IPS DF 6.9 (cell line): ENCODE measurements at places on chromosomes 7 and 10.

GRCh38 chr7:45525057-45525456, 49.1 kb upstream of the ADCY1 start:
- H3K36me3 ChIP-seq = no peaks in the 10 kb centered on the region
- H3K4me1 ChIP-seq = no peaks in the 10 kb centered on the region
- no peak overlapping the region for H3K4me3 ChIP-seq
- H3K27ac ChIP-seq = no peak overlapping the region
- H3K27me3 ChIP-seq = no peaks in the 10 kb centered on the region
- no peak for DNase-seq

- no peaks in the 10 kb centered on the region for H3K36me3 ChIP-seq
- no peak overlapping the region for H3K4me3 ChIP-seq
- no peak for DNase-seq
- H3K27me3 ChIP-seq = peaks cover 11% of the 10 kb centered on the region; the same call in 1 of the 2 replicates
- no peak overlapping the region for H3K27ac ChIP-seq
These were observed 99.7 kb upstream of the PPIF start for GRCh38 chr10:79247373-79248137.

DNA sequence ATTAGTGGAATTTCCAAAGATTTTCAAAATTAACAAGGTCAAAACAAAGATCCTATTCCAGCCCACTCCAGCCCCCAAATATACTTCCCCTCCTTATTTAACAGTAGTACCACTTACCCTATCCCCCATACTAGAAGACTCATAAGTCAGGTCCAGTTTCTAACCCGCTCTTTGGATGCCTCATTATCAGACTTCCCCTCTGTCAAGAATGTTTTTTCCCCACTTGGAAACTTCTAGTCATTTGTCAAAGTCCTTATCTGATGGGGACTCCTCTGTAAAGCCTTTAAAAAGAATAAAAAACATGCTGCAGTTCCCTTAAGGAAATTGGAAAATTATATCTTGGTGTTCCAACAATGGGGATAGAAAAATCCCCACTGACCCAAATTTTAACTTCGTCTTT, 70.1 kb downstream of the IMMP2L start:
- no peak for DNase-seq
- no peak overlapping the region for H3K27ac ChIP-seq
- H3K27me3 ChIP-seq = no peaks in the 10 kb centered on the region
- no peaks in the 10 kb centered on the region for H3K4me1 ChIP-seq
- no peak overlapping the region for H3K4me3 ChIP-seq
- no peaks in the 10 kb centered on the region for H3K36me3 ChIP-seq

GRCh38 chr10:31769564-31769963, 159.1 kb downstream of the ARHGAP12 start:
- H3K4me3 ChIP-seq = no peak overlapping the region
- no peaks in the 10 kb centered on the region for H3K4me1 ChIP-seq
- H3K36me3 ChIP-seq = no peaks in the 10 kb centered on the region
- no peak for DNase-seq
- H3K27ac ChIP-seq = no peak overlapping the region

DNA sequence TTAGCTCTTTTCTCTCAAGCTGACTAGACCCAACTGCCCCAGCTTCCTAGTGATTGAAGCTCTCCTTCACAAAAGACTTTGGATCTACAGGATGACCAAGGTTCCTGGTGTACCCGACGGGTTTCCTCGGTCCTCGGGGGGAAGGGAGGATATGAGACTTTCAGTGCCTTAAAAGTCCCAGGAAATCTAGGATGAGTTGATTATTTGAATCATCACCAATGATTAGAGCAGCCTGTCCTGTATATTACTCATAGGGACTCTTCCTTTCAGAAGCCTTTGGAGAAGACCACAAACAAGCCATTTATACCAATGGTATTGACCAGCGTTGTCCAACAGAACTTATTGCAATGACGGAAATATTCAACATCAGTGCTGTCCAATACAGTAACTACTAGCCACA, 6.1 kb upstream of the ACTA2 start:
- no peaks in the 10 kb centered on the region for H3K27me3 ChIP-seq

GRCh38 chr7:44320141-44320540, 5.3 kb downstream of the CAMK2B start:
- no peak for DNase-seq
- no peak overlapping the region for H3K4me3 ChIP-seq

GRCh38 chr10:21740989-21741388, 207.0 kb downstream of the MLLT10 start:
- no peak overlapping the region for H3K4me3 ChIP-seq
- DNase-seq = no peak
- H3K36me3 ChIP-seq = peaks cover 9% of the 10 kb centered on the region; the same call in 1 of the 2 replicates
- no peak overlapping the region for H3K27ac ChIP-seq

GRCh38 chr10:76021398-76021797, 590.0 kb downstream of the LRMDA start:
- no peaks in the 10 kb centered on the region for H3K27me3 ChIP-seq
- H3K4me3 ChIP-seq = no peak overlapping the region
- no peak overlapping the region for H3K27ac ChIP-seq
- no peaks in the 10 kb centered on the region for H3K36me3 ChIP-seq
- no peaks in the 10 kb centered on the region for H3K4me1 ChIP-seq
- DNase-seq = no peak

- H3K4me3 ChIP-seq = no peak overlapping the region
- no peak overlapping the region for H3K27ac ChIP-seq
- no peaks in the 10 kb centered on the region for H3K36me3 ChIP-seq
- no peaks in the 10 kb centered on the region for H3K27me3 ChIP-seq
These were observed 45.9 kb upstream of the BTRC start for GRCh38 chr10:101308051-101308450.

DNA sequence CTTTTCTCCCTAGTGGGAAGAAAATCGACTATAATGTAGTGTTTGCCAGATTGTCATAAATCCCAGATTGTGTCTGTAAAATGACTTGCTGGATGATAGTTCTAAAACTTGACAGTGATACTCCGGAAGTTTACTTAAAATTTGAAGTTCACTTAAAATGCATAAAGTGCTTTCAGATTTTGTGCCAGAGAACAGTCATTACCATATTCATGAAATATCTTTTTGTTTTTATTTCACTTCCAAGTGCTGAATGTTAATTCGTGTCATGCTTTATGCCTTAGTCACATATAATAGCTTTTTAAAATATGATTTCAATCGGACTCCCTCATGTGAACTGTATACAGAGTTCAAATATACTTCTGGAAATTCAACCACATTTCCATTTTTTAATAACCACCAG, 30.4 kb downstream of the PRPF18 start:
- no peak for DNase-seq
- H3K27ac ChIP-seq = no peak overlapping the region
- H3K4me1 ChIP-seq = no peaks in the 10 kb centered on the region
- H3K4me3 ChIP-seq = no peak overlapping the region

DNA sequence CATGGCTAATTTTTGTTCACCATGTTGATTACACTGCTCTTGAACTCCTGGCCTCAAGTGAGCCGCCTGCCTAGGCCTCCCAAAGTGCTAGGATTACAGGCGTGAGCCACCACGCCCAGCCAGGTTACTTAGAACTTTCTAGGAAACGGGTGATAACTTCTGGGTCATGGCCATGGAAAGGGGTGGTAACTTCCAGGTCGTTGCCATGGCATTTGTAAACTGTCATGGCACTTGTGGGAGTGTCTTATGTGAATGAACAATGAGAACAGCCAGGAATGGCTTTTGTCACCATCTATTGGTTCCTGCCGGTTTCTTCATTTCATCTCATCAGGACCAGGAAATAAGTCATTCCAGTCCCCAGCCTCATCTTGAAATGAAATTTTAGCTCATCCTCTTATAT, 120.9 kb downstream of the SLC16A9 start:
- H3K4me3 ChIP-seq = no peak overlapping the region
- H3K27me3 ChIP-seq = no peaks in the 10 kb centered on the region
- no peak overlapping the region for H3K27ac ChIP-seq

DNA sequence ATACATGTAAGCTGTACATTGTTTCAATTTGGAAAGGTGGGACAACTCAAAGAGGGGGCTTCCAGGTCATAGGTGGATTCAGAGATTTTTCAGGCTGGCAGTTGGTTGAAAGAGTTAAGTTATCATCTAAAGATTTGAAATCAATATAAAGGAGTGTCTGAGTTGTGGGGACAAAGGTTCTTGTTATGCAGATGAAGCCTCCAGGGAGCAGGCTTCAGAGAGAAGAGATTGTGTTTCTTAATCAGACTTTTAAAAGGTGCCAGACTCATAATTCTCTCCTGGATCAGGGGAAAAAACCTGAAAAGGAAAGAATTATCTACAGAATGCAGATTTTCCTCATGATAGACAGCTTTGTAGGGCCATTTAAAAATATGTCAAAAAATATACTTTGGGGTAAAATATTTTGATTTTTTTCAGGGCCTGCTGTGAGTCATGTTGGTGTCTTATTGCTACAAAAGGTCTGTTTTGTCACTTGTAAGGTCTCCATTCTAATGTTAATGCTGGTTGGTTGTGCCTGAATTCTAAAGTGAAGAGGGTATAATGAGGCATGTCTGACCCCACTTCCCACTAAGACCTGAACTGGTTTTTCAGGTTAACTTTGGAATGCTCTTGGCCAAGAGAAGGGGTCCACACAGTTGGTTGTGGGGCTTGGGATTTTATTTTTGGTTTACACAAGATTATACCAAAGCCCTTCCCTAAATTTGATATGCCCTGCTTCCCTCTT, 52.7 kb upstream of the PRSS1 start:
- H3K27me3 ChIP-seq = no peaks in the 10 kb centered on the region
- H3K36me3 ChIP-seq = no peaks in the 10 kb centered on the region
- no peak overlapping the region for H3K4me3 ChIP-seq
- DNase-seq = no peak
- peaks cover 7% of the 10 kb centered on the region; the same call in 1 of the 2 replicates for H3K4me1 ChIP-seq
- H3K27ac ChIP-seq = no peak overlapping the region

DNA sequence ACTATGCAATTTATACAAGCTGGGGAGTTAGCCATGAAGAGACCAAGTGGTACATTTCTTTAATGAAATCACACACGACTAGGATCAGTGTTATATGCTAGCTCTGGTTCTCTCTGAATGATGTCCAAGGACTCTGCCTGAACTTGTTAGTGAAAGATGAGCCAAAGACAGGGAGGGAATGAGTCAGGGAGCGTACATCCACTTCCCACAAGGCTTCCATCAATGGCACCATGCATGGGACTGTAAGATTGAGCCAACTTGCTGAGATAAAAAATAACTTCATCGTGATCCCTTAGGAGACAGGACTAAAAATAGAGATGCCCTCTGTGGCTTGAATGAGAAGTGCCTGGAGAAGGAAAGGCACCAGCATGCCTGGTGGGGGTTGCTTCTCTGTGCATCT, 629.7 kb downstream of the ACTR3B start:
- no peak overlapping the region for H3K27ac ChIP-seq
- no peaks in the 10 kb centered on the region for H3K36me3 ChIP-seq
- no peaks in the 10 kb centered on the region for H3K27me3 ChIP-seq
- H3K4me1 ChIP-seq = no peaks in the 10 kb centered on the region

- no peaks in the 10 kb centered on the region for H3K27me3 ChIP-seq
- no peak overlapping the region for H3K27ac ChIP-seq
- peak overlapping the region; percentile 64 for H3K4me3 ChIP-seq
- no peaks in the 10 kb centered on the region for H3K36me3 ChIP-seq
These were observed 719 bp downstream of the DPY19L1 start for GRCh38 chr7:35036361-35037171.

DNA sequence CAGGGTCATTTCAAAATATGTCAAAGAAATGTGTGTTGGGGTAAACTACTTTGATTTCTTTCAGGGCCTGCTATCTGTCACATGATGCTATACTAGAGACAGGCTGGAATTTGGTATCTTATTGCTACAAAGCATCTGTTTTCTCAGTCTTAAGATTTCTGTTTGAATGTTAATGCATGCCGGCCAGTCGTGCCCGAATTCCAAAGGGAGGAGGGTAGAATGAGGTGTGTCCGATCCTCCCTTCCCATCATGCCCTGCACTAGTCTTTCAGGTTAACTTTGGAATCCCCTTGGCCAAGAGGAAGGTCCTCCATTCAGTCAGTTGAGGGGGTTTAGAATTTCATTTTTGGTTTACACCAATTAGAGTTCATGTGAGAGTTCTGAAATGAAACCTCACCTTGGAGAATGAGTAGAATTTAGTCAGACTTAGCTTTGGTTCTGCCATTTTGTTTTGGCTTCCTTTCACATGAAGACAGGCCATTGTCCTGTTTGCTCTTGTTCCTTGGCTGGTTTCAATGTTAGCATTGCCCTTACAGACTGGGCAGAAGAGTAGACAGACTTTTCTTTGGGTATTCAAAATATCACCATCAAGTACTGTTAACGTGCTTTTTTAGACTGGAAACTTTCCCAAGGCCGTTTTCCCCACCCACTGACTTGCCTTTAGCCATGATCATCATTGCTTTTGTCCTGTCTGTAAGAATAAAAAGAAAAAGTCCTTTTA, 95.8 kb downstream of the CAMK1D start:
- no peaks in the 10 kb centered on the region for H3K27me3 ChIP-seq
- H3K36me3 ChIP-seq = no peaks in the 10 kb centered on the region
- DNase-seq = peak; percentile 4
- no peak overlapping the region for H3K4me3 ChIP-seq
- no peaks in the 10 kb centered on the region for H3K4me1 ChIP-seq
- H3K27ac ChIP-seq = no peak overlapping the region

GRCh38 chr7:21939136-21939857, 6.4 kb downstream of the CDCA7L start:
- DNase-seq = no peak
- H3K4me3 ChIP-seq = no peak overlapping the region
- no peak overlapping the region for H3K27ac ChIP-seq

DNA sequence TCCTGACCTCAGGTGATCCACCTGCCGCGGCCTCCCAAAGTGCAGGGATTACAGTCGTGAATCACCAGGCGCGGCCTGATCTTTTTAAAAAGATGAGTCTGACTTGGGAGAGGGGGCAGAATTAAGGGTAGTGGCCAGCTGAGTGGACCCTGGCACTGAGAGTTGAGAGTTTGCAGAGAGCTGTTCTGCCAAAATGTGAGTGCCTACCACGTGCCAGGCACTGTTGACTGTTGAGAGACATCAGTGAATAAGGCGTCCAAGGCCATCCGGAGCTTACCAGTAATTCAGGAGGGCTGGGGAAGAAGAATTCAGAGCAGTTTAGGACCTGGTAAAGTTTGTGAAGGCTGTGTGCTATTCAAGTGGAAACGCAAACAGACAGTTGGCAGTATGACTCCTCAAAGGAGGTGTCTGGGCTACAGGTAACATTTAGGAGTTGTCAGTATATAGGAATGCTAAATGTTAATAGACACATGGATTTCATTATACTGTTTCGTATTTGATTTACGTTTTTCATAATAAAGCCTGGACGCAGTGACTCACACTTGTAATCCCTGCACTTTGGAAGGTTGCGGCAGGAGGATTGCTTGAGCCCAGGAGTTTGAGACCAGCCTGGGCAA, 1.5 kb downstream of the NIPSNAP2 start:
- H3K4me1 ChIP-seq = 0 out of 2 replicates have a peak, but pooled peaks cover 2% of the 10 kb centered on the region
- DNase-seq = no peak
- no peaks in the 10 kb centered on the region for H3K27me3 ChIP-seq

- no peak overlapping the region for H3K27ac ChIP-seq
- no peaks in the 10 kb centered on the region for H3K36me3 ChIP-seq
- H3K27me3 ChIP-seq = no peaks in the 10 kb centered on the region
- no peaks in the 10 kb centered on the region for H3K4me1 ChIP-seq
- H3K4me3 ChIP-seq = no peak overlapping the region
- DNase-seq = no peak
These were observed 71.8 kb downstream of the SKAP2 start for GRCh38 chr7:26792576-26792975.

GRCh38 chr10:86019141-86019540, 347.5 kb downstream of the GRID1 start:
- H3K4me1 ChIP-seq = no peaks in the 10 kb centered on the region
- H3K27me3 ChIP-seq = no peaks in the 10 kb centered on the region
- H3K36me3 ChIP-seq = no peaks in the 10 kb centered on the region
- DNase-seq = no peak
- H3K4me3 ChIP-seq = no peak overlapping the region
